ENCODE measurements at places on chromosomes 5 and 9.
A peak's percentile ranks its signal among the peaks of the same experiment; 100 is the strongest.

DNA sequence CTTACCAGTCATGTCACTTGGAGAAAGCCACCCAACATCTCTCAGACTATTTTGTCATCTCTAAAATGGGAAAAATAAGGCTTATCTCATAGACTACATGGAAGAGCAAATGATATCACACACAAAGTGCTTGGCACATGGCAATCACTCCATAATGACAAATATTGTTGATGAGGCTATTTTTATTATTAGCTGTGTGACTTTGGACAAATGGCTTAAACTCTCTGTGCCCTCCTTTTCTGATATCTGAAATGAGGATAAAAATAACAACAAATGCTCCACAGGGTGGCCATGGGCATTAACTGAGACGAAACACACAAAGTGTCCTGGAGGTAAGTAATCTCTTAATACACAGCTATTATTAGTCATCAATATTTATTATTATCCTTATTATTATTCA, 125.5 kb upstream of the HAND1 start:
- DNase-seq = no peak

GRCh38 chr5:85741972-85742371, 875.8 kb upstream of the COX7C start:
- no peak for DNase-seq

DNA sequence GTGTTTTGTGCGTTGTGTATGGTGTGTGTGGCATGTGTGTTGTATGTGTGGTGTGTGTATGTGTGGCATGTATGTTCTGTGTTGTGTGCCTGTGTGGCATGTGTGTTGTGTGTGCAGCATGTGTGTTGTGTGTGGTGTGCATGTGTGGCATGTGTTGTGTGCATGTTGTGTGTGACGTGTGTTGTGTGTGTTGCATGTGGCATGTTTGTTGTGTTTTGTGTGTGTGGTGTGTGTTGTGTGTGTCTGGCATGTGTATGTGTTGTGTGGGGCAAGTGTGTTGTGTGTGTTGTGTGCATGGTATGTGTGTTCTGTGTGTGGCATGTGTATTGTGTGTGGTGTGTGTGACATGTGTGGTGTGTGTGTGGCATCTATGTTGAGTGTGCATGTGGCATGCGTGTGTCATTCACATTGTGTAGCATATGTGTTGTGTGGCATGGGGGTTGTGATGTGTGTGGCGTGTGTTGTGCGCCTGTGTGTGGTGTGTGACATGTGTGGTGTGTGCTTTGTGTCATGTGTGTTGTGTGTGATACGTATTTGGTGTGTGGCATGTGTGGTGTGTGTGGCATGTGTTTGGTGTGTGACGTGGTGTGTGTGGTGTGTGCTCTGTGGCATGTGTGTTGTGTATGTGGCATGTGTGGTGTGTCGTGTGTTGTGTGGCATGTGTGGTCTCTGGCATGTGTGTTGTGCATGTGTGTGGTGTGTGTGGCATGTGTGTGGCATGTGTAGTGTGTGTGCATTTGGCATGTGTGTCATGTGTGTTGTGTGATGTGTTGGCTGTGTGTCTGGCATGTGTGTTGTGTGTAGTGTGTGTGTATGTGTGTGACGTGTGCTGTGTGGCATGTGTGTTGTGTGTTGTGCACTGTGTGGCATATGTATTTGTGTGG, 46.6 kb upstream of the IRX4 start:
- peak; percentile 17 for DNase-seq

- no peak for DNase-seq
Observed at GRCh38 chr9:122179690-122180074, 20.0 kb downstream of the MORN5 start.

DNA sequence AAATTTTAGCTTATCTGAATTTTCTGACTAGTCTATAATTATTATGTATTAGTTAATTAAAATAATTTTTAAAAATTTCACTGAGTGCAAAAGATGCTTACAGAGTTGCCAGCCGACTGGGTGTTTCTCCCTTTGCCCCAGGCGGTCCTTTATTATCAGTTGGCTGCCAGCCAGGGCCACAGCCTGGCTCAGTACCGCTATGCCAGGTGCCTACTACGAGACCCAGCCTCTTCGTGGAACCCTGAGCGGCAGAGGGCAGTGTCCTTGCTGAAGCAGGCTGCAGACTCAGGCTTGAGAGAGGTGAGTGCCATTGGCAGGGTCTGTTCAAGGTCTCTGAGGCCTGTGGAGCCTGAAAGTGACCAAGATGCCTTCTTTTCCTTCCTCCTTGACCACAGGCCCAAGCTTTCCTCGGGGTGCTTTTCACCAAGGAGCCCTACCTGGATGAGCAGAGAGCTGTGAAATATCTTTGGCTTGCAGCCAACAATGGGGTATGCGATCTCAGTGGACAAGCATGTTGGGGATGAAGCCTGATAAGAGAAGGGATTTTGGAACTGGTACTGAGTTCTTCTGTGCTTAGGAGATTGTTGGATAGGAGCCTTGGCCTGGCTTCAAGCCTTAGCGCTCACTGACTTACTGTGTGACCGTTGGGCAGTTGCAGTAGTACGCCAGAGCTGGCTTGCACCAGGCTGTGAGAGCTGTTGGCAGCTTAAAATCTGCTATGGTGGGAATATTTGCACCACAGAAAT, 10.6 kb downstream of the DELE1 start:
- DNase-seq = no peak

GRCh38 chr9:21412107-21412506, 3.2 kb downstream of the IFNA8 start:
- DNase-seq = no peak

DNA sequence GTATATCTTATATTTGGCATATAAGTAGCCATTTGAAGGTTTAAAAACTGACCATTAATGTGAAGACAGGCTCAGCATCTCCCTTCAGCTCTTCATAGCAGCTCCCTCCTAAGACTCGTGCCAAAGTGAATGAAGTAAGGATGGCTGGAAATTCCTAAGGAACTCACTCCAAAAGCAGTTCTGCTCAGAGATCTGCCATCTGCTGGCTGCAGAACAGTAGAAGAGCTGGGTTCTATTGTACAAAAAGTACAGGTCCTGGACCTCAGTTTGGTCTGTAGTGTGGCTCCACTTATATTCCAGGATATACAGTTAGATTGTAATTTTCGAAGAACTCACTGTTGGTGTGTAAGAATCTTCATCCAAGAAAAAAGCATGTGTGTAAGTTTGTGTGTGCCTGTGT, 104.9 kb upstream of the RUSC2 start:
- no peak for DNase-seq

DNA sequence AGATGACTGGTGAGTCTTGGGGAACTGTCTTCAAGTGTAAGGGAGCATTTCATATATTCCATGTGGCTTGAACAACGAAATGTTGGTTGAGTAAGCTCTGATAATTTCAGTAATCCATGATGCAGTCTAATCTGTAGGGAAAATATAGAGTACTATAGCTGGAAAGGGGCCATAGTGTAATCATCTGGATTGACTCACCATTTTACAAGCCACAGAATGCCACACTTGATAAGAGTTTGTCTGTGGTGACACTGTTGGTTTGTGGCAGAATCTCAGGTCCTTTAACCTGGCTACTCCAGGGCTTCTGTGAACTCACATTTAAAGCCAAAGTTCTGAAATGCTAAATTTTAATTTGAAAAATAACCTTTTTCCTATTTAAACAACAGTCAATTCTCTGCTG, 16.3 kb upstream of the MAML1 start:
- no peak for DNase-seq

DNA sequence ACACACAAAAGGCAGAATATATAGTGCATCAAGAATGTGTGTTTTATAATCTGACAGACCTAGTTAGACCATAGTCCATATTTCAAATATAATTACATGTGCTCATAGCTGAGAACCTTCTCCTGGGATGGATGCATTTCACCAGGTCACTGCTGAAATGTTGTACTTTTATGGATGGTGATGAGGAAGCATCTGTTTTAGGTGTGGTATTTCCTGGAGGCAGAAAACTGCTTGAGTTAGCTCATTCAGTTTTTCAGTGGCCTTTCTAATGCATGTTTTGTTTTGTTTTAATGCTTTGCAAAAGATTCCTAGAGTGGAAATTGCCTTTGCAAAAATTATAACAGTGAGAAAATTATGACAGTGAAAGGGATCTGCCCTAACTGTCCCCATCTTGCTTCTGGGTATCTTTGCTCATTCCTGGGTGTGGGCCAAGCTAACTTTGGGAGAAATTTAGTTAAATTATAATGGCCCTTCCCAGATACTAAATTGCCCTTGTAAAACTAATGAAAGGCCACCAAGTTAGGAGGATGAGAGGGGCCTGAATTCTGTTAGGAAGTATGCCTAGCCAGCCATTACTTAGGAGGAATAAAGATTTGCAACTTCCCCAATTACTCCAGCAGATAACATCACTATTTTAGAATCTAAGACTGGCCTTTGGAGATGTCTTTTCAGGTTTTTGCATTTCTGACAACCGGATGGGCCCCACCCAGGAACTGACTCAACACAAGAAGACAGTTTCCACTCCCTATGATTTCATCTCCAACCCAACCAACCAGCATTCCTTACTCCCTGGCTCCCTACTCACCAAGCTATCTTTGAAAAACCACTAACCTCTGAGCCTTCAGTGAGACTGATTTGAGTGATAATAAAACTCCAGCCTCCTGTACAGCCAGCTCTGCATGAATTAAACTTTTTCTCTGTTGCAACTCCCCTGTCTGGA, 7.0 kb upstream of the IL12B start:
- DNase-seq = no peak

- no peak for DNase-seq
Observed at GRCh38 chr5:132506094-132506692, 15.6 kb upstream of the IRF1 start.

- no peak for DNase-seq
Observed at GRCh38 chr5:54601411-54602230, 84.1 kb downstream of the SNX18 start.

- no peak for DNase-seq
Observed at GRCh38 chr5:56858777-56859442, 43.6 kb downstream of the MAP3K1 start.

DNA sequence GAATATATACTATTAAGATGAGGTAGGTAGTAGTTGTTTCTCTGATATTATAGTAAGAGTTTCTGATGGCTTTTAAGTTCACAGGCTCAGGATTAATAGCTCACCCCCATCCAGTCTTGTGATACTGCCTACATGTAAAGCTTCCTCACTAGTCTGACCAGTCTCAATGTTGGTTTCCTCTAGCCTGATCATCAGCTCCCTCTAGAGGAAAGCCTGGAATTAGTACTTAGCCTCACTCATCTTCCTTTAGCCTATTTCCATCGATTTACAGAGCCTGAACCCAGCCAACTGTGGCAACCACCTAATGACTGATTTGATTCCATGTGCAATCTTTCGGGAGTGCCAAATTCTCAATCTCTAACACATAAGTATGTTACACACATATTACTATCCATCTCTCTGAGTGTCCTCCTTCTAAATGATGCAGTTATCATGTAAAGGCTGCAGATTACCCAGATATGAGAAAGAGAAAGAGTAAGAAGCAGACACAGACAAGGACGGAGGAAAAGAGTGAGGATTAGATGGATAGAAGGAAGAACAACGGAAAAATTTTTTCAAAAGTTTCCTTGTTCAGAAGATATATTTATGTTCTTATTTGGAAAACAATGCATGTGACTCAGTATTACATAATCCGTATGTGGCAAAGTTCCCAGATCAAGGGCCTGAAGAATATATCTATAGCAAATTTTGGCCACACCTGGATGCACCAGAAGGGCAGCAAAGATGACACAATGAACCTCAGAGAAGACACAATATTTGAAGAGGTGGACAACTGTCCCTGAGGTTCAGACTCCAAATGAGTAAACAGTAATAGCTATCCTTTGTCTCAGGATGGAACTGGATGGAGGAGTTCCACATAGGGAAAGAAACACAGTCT, 333.7 kb downstream of the ELAVL2 start:
- no peak for DNase-seq

DNA sequence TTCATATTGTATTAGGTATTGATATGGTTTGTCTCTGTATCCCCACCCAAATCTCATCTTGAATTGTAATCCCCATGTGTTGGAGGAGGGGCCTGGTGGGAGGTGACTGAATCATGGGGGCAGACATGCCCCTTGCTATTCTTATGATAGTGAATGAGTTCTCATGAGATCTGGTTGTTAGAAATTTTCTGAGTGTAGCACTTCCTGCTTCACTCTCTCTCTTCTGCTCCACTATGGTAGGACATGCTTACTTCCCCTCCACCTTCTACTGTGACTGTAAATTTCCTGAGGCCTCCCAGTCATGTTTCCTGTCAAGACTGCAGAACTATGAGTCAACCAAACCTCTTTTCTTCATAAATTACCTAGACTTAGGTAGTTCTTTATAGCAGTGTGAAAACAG, 187.4 kb upstream of the SLC24A2 start:
- no peak for DNase-seq

DNA sequence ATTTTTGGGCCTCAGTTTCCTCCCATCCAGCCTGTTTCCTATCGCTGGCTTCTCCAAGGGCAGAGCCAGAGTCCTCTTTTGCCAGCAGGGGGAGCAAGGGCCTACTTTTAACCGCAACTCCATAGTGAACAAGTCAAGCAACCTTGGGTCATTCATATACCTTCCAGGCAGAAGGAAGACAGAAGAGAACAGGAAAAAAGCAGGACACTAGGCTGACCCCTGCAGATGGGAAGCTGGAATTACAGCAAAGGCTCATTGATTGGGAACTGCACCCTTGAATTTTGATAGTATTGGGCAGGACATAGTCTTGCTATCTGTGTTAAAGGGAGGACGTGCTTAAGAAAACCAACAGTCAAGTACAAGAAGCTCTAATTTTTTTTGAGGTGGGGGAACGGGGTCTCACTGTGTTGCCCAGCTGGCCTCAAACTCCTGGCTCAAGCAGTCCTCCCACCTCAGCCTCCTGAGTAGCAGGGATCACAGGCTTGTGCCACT, 30.1 kb downstream of the QRFP start:
- peak; percentile 73 for DNase-seq

- no peak for DNase-seq
Observed at GRCh38 chr5:158027806-158028775, 169.1 kb upstream of the CLINT1 start.

DNA sequence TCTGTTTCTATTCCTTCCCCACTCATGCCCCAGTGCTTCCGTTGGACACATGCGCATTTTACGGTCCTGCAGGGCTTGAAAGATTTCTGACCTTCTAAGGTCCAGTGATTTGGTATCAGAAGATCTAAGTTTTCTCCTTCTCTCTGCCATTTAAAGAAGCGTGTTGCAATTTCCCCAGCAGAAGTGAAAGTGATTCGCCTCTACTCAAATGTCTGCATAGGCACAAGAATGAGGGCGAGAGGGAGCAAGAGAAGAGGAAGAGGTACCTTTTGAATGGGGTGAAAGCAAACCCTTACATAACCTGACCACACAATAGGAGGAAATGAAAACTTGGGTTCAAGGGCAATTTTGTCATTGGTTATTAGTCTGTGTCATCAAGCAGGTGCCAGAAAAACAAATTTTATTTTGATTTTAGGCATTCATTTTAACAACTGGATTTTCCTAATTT, 31.7 kb upstream of the NR3C1 start:
- no peak for DNase-seq

GRCh38 chr9:91812191-91812590, 137.8 kb downstream of the ROR2 start:
- peak; percentile 24 for DNase-seq

- DNase-seq = no peak
Observed at GRCh38 chr5:147534172-147534951, 24.5 kb upstream of the DPYSL3 start.

GRCh38 chr5:110225949-110226348, 500.5 kb downstream of the TMEM232 start:
- no peak for DNase-seq

- no peak for DNase-seq
Observed at GRCh38 chr9:132114102-132114707, 34.5 kb upstream of the MED27 start.
